Stimulated activated CD4-positive, alpha-beta T cell treated with anti-CD3 and anti-CD28 coated beads, Interleukin-12 subunit alpha, Interleukin-12 subunit beta, amount 100 ng/mL, for 24 hours (primary cell): ENCODE measurements at places on chromosomes 7 and 10.

GRCh38 chr7:83267141-83267631 lies 104.5 kb upstream of the PCLO start:
- no peak for DNase-seq

DNA sequence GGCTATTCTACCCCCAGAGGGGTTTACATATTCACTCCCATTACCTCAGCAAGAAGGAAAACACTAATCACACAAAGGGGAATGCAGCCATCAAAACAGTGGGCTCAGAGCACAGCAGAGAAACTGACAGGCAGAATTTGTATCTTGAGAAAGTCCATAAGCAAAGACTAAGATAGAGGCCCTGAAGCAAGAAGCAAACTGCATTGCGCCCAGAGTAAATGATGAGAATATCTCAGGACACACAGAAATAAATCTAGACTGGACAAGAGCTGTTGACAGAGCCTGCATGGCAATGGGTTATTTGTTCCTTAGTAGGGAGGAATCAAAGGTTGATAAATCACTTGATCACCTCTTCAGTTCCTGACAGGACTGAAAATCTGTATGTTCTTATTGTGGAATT lies 440.7 kb upstream of the CELF2 start:
- no peak for DNase-seq

DNA sequence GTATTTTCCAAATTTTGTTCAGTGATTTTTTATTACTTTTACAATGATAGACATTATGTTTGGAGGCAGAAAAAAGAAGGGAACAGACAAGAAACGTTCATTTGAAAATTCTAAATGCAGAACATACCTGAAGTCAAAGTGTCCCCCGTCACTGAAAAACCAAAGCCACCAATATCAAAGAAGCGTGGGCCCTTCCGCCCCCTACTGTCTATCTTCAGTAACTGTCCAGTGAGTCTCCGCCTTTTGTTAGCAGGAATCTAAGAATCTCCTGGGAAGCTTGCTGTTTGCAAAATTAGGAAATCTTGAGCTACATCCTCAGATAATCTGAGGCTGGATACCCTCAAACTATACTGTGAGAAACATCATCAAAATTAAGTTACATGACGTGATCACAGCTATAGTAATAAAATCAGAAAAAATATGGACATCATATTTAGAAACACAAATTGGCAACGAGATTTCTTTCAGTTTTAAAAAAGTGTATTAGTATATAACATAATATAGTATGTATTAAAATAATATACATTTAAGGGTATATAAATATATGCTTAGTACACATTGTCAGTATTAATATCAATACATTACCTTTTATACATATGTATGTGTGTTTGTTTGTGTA lies 169.3 kb upstream of the AKR1E2 start:
- no peak for DNase-seq

GRCh38 chr7:37420946-37421695 lies 27.5 kb downstream of the ELMO1 start:
- no peak for DNase-seq

DNA sequence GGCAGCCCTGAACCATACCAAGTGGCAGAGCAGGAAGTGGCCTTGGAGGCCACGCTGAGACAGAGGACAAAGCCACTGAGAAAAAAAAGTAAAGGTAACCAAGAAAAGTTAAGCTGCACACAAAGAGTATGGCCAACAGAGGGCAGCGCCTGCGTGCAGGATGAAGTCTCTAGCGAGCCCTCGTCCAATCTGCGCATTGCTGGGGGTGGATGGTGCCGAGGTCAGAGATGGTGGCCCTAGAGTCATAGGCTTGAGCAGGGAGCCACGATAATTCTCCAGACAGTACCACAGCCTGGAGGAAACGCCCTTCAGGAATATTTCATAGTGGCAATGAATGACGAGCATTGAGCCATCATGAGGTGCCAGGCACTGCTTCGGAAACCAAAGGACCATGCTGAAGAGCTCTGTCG lies 9.7 kb downstream of the ATP6V0E2 start:
- no peak for DNase-seq

- no peak for DNase-seq
These were observed 55.3 kb downstream of the NCAPG2 start for GRCh38 chr7:158649279-158649678.

DNA sequence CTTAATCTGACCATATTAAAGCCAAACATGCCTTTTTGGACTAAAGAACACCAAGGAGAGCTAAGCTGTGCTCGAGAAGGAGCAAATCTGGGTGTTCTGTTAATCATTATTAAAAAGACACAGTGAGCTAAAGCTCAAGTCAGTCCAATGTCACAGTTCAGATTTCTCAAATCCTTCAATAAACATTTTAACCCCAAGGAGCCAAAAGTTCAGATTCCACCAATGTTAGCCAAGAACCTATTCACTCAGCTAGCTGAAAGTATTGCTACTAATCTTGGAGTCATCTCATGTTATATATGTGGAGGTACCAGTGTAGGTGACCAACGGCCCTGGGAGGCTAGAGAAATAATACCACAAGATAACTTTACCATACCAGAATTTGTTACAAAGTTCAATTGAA lies 14.5 kb upstream of the ZNF33B start:
- DNase-seq: no peak

GRCh38 chr10:21807180-21807579 lies 196.3 kb downstream of the DNAJC1 start:
- DNase-seq: no peak

- no peak for DNase-seq
These were observed 312.4 kb upstream of the CDC14C start for GRCh38 chr7:48611993-48612392.

DNA sequence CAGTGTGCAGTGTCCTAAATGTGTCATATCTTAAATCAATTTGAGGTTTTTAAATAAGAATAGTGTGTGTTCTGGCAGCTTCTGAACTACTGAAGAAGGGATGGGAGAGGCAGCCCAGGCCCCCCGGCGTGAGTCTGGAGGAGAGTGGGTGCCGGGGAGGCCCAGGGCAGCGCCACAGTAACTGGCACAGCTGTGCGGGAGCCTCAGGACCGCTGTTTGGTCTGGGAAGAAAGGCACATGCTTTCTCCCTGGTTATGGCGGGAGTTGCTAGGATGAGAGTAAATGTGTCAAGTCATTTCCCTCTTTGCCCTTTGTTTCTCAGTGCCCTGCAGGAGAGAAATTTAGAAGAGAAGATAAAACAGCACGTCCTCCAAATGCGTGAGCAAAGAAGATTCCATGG lies 31.9 kb upstream of the PWWP2B start:
- no peak for DNase-seq

GRCh38 chr10:33612551-33612950 lies 278.1 kb upstream of the NRP1 start:
- DNase-seq: no peak

DNA sequence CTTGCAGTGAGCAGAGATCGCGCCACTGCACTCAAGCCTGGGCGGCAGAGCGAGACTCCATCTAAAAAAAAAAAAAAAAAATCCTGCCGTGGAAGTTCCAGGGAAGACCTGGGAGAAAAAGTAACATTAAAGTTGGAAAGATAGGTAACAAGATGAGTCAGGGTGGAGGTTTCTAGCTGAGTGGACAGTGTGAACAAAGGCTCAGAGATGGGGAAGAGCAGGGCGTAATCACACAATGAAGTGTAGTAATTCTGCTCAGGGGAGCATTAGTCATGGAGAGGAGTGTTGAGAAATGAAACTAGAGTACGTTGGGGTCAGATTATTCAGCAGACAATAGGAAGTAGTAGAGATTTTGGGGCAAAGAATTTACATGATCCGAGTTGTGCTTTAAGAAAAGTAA lies 21.6 kb upstream of the WASL start:
- DNase-seq: no peak

DNA sequence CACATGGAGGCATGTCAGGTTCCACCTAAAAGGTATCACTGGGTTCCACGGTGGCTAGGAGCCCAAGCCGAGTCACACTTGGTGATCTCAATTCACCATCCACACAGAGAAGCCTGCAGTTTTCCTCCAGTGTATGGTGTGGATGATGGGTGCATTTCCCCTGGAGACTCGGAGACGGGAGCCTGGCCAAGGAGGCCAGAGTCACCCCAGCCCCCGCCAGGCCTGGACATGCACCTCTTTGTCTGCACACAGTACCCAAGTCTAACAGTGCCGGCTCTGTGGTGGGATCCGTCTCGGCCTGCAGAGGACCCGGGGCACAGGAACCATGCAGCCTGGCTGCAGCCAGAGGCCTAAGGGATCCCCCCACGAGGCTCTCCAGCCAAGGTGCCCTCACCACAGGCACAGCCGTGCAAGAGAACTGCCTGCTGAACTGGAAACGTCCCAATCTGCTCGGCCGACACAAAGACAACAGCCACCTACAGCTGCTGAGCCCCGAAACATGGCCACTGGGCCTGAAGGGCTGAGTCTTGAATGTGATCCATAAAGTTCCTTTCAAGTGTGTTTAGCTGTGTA lies 75.2 kb downstream of the DIP2C start:
- DNase-seq: no peak

GRCh38 chr10:86958116-86958900 lies at the start of gene SNCG:
Gene SNCG (plus strand): TSS chr10:86958599. CDS start chr10:86958698, 99 bp downstream.
- no peak for DNase-seq

GRCh38 chr10:23341004-23341403 lies 3.6 kb downstream of the C10orf67 start:
- no peak for DNase-seq

GRCh38 chr10:51244748-51245490 lies 170.6 kb downstream of the PRKG1 start:
- no peak for DNase-seq

- no peak for DNase-seq
These were observed 274.4 kb downstream of the KCNMA1 start for GRCh38 chr10:77363210-77363609.

DNA sequence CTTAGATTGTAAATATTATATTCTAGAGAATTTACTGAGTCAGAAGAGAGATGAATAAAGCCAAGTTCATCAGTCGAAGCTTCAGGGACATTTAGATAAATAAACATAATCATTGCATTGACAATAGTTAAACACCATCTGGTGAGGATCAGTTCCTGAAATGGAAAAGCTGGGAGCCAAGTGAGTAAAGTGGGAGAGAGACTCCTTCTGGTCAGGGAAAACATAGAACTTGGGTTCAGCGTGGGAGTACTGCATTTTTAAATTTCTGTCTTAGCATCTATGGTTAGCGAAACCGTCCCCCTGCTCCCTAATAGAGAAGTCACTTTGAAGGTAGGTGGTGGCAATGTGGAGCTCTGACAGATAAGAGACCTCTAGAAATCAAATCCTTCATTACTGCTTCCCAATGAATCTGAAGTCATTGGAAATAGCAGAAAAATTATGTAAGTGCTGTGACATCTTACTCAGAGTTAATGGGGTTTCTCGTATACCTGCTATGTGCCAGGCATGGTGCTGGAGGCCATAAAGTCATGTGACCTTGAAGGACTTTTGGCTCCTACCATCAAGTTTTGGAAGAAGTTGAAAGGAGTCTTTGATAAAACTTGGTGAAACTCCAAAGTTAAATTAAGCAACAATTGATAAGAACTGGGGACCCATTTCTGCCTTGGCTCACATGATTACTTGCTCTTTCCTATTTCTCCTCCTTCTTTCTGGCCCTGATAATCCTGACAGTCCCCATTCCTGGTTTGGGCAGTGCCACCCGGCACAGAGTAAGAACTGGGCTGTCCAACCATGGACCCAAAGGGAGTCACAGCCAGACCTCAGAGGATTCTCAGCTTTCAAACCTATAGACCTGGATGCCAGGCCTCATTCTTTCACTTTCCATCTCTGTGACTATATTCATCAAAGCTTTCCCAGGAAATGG lies 211.2 kb downstream of the C7orf25 start:
- no peak for DNase-seq

DNA sequence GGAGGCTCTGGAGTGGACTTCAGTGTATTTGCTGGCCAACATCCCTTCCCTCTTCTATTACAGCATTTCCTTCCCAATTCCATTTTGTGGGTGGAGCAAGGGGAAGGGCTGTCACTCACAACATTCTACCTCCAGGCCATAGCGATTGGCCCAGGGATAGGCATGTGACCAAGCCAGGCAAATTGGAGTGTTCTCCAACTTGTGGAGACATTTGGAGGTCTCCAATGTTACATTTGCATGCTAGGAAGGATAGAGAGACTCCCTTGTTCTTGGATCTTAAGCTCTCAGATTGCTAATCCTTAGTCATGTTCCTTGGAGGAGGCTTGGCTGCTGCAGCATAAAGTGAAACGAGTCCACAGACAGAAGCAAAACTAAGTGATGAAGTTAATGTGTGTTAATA lies 95.6 kb upstream of the KIF5B start:
- no peak for DNase-seq

GRCh38 chr7:14233076-14233867 lies 243.8 kb upstream of the ETV1 start:
- no peak for DNase-seq

GRCh38 chr7:15457990-15458955 lies 103.5 kb downstream of the AGMO start:
- no peak for DNase-seq

DNA sequence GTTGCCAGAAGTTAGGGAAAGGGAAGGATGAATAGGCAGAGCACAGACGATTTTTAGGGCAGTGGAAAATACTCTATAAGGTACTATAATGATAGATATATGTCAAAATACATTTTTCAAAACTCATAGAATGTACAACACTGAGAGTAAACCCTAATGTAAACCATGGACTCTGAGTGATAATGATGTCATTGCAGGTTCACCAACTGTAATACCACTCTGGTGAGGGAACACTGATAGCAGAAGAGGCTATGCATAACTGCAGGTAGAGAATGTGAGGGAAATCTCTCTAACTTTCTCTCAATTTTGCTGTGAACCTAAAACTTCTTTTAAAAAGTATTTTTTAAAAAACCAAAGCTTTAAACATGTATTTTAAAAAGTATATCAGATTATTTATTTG lies 22.1 kb downstream of the POT1 start:
- no peak for DNase-seq

- DNase-seq: no peak
These were observed 44.1 kb upstream of the SLC39A12 start for GRCh38 chr10:17907641-17908040.

DNA sequence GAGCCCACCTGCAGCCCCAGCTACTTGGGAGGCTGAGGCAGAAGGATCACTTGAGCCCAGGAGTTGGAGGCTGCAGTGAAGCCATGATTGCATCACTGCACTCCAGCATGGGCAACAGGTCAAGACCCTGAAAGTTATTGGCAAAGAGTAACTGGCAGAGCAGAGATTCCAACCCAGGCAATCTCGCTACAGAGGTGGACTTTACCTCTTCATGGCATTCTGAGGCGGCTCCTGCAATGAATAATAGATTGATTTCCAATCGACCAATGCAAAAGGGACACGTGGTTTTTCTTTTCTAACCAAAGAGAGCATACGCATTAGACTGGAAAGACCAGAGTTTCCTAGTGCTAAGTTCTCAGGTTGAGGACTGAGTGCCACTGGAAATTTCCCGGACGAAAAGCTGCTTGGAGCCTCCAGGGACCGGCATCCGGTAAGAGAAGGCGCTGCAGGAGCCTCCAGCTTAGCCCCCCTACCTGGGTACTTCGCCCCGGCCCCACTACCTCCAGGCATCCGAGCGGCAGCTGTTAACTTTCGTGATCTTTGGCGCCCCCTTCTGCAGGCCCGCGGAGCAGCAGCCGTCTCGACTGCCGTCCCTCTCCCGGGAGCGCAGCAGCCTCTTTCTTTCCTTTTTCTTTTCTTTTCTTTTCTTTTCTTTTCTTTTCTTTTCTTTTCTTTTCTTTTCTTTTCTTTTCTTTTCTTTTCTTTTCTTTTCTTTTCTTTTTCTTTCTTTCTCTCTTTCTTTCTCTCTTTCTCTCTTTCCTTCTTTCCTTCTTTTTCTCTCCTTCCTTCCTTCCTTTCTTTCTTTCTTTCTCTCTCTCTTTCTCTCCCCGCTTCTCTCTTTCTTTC lies 4.1 kb downstream of the MBLAC1 start:
- peak; percentile 82 for DNase-seq
